ENCODE measurements at places on chromosomes 11 and 22.

GRCh38 chr11:7251836-7252682, at the start of gene SYT9:
SYT9 (plus strand) TSS chr11:7251904; CDS start chr11:7252187, 283 bp downstream.
- DNase-seq = peak; percentile 57

GRCh38 chr11:46134540-46134939, 13.3 kb upstream of the PHF21A start:
- no peak for DNase-seq

DNA sequence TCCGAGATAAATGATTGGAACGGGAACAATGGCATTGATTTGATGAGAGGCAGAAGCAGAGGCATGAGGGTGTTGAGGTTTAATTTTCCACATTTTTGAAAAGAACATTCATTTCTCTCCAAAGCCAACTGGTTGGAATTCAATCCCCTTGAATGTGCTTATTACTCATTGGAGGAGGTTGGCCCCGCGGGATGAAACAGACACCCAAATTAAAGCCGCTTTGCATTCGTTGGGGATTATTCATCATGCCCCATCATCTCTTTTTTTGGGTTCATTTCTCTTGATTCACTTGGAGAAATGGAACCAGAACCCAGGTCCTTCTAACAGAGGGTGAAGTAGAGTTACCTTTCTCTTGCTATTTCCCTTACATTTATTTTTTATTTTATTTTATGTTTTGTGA, 47.6 kb upstream of the PARVG start:
- no peak for DNase-seq

DNA sequence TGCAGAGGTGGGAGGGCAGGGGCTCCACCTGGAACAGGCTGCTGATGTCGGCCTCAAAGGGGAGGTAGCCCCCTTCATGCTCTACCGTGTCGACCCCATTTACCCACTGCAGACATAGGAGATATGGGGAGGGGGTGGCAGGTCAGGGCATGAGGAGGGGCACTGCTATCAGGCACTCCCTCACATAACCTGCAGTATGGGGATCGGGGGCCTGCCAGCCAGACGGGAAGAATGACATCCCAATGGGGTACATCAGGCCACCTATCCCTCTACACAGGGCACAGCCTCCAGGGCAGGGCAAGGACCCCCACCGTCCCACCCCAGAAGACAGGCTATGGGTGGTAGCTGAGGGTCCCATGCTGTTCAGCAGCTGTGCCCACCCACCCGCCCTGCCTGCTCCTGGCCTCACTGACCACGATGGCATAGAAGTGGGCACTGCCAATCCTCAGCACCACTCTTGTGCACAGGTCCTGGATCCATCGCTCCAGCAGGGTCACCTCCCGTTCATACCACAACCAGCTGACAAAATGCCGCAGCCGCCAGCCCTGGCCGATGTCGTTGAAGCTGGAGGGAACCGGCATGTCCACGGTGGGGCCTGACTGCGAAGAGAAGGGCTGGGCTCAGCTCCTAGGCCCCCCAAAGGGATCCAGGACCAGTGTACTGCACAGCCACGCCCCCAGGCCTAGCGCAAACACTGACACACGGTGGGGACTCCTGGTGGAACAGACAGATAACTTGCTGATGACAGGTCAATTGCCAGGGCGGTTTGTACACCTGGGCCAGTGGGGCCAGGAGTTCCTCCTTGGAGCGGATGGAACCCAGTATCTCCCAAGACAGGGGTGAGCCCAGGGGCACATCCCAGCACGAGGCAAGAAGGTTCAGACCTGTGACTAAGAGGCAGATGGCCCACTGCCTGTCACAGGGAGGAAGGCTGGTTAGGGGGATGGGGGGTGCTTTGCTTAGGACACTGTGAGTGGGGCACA, 24.1 kb downstream of the RGL4 start:
- DNase-seq = no peak

GRCh38 chr11:56473252-56473651, at the start of gene OR5M3:
OR5M3 (minus strand) TSS chr11:56473352; CDS start chr11:56470497, 2,855 bp downstream.
- DNase-seq = no peak

GRCh38 chr11:130636722-130637464, 188.4 kb downstream of the ADAMTS15 start:
- no peak for DNase-seq
